PC-3 (cell line): ENCODE measurements at places on chromosomes 16 and 17. TPM values are rescaled to one million over a fixed set of nuclear protein-coding genes. Genes with fewer than 3 reads are reported as not detected.

DNA sequence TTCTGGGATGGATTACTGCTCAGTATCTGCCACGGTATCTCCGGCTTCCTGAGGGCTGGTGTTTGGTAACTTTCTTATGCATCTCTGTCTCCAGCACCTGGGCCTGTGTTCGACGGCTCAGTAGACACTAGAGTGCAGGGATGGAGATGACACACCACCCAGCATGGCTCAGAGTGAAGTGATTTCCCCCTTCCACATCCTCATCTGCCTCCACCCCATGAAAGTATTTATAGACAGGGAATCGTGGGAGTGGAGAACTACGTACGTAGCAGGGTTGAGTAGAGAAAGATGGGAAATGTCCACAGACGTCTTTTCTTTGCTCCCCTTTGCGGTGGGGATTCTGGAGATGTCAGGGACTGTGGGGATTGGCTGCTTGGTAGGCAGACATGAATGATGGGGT lies 11.8 kb upstream of the SLC25A19 start:
- DNase-seq = no peak

GRCh38 chr17:6464446-6465041 lies 20.3 kb downstream of the PIMREG start:
- DNase-seq = no peak

GRCh38 chr17:78125138-78125913 lies 3.2 kb downstream of the TMC6 start:
- DNase-seq = no peak

- DNase-seq = no peak
Measured at GRCh38 chr17:66476014-66476413, 173.6 kb downstream of the PRKCA start.

- no peak for DNase-seq
Measured at GRCh38 chr16:30115238-30115637, 1.9 kb upstream of the GDPD3 start.

DNA sequence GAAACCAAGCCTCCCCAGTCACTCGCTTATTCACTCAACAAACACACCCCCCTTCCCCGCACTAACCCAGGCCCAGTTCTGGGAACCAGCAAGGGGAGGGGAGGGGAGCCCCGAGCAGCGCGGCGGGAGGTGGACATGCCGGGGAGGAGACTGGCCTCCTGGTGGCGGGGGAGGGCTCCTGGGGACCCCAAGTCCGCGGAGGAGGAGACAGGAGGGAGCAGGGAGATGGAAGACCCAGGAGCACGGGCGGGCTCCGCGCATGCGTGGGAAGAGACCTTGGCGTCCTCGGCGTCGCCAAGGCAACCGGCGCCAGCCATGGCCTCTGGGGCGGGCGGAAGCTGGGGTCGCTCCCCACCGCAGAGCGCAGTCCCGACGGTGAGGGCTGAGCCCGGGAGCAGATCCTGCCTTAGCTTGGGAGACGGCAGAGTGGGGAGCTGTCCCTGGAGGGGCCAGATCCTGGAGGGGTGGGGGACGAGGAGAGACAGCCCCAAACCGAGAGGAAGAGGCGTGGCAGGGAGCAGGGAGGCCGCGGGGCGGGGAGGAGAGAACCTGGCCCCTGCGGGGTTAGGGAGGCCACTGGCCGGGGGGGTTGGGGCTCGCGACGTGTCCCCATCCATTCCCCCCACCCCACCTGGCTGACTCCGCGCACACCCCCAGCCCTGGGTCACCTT lies at the start of gene PRR29:
TSS of gene PRR29 (plus strand) at position 302 of the 671 bp plus-strand sequence. CDS start at position 316, 14 bp downstream.
- peak; percentile 72 for DNase-seq

The ATPAF2 gene
- 34.7 and 40.5 TPM in 2 replicates for total RNA-seq

DNA sequence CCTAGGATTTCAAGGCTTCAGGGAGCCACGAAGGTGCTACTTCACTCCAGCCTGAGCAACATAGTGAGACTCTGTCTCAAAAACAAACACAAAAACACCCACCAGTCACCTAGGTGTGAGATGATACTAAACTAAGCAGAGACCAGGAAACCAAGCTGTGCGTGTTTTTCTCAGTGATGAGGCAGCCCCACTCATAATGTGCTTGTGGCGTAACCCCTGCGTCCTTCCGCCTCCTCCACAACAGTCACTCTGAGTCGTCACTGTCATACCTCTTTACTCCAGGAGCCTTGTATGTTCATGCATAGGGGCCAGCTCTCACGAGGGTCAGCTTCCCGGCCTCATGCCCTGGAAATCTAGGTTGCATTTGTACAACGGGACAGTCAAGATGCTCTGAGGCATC lies 31.1 kb upstream of the SLC47A1 start:
- DNase-seq = no peak

DNA sequence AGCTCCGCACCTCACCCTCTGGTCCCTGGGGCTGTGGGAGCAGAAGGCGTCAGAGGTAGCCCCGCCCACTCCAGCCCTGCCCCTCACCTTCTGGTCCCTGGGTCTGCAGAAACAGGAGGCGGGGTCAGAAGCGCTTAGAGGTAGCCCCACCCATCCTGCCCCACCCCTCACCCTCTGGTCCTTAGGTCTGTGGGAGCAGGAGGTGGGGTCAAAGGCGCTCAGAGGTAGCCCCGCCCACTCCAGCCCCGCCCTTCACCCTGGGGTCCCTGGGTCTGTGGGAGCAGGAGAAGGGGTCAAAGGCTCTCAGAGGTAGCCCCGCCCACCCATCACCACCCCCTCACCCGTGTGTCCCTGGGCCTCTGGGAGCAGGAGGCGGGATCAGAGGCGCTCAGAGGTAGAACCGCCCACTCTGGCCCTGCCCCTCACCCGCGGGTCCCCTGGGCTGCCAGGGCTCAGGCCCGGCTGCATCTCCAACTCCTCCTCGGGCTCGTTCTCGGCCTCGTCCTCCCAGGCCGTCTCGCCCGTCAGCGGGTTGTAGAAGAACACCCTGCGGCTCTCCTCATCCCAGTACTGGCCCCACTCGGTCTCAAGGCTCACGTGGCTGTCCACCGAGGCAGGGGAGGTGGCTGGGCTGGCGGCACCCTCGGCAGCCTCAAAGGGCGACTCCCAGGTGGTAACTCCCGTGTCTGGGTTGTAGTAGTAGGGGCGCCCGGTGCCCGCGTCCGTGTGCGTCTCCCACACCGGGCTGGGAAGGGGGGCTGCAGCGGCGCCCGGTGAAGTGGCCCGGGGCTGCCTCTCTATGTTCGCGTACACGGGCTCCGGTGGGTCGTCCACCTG lies 27.2 kb downstream of the ARHGAP27 start:
- no peak for DNase-seq

The GGNBP2 gene
- total RNA-seq = 33.0 and 40.5 TPM in 2 replicates

The ITFG1 gene
- 20.0 and 26.5 TPM in 2 replicates for total RNA-seq

- DNase-seq = peak; percentile 76
Measured at GRCh38 chr17:9371019-9371418, 204.6 kb downstream of the STX8 start.

GRCh38 chr16:9090101-9090959 lies 1.1 kb upstream of the HAPSTR1 start:
- peak; percentile 12 for DNase-seq

GRCh38 chr17:55454906-55455474 lies 33.4 kb upstream of the MMD start:
- DNase-seq = peak; percentile 99

DNA sequence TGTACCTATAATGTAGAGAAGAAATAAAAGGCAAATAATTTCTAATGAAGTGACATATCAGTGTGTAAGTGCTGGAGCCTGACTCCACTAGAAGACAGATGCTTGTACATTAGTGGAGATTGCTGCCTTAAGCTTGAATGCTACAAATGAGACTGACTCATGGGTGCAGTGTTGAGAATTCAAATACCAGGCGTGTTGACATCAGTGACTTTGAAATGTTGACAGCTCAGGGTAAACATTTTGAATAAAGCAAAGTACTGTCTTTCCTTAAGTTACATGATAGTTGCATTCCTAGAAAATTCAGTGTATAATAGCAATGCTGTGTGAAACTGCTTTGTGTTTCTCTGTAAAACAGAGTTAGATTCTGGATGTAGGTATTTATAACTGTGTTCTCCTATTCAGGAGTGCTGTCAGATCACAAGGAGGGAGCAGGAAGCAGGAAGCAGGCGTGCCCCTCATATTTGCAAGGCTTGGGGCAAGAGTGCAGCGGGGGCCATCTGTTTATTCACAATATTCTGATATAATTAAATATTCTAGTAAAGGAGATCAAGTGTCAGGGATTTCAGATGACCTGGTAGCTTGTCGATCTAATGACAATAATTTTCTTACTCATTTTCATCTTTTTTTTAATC lies 119.0 kb downstream of the SPECC1 start:
- DNase-seq = peak; percentile 49

DNA sequence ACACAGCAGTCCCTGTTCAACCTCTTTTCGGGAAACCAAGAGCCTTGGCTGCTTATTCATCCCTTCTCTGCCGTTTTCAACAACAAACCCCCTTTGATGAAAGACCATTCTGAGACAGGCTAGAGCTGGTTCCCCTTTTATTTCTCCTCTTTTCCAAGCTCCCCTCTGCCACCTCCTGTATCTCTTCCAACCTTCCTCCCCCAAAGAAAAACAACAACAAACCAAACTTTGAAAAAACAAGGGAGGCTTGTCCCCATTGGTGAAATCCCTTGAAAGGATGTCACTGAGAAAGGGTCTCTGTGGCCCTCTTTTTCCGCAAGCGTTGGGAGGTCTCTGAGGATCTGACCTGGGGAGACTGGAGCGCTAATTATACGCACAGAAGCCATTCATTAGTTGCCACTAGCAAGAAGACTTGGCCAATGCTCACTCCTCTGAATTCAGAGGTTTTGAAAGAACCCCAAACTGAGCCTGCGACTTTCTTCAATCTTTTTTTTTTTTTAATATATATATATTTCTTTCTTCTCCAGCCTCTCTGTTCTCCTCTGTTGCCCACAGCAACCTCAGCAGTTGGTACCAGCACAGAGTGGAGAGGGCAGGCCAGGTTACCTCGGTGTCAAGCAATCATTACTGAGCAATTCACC lies 101.4 kb downstream of the PITPNC1 start:
- no peak for DNase-seq

The CCL1 gene
- total RNA-seq = not detected in 2 replicates

DNA sequence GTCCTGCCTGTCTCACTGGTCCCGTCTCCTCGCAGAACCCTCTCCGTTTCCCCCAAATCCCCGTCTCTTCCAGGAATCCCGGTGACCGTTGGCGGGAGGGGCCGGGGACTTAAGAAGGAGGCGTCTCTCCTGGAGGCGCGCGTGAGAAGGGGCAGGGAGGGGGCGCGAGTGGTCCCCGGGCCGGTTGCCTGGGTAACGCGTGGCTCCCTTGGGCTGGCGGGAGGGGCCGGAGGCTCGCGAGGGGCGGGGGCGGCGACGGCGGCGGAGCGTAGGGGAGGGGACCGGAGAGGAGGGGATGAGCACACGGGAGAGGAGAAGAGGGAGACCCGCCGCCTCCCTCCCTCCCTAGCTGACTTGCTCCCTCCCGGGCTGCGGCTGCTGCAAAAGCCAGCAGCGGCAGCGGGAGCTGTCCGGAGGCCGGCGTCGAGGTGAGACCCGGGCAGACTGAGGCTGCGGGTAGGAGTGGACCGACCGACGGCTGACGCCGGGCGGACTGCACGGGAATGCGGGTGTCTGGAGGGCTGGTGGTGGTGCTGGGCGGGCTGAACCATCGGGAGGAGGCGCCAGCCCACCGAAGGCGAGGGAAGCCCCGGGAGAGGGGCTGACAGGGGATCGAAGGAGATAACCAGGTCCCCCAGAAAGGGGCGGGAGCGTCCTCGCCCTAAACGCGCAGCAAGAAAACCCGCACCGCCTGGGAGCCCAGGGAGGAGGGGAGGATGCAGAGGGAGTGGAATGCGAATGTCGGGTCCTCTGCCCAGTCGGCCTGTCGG lies at the start of gene PRRT2:
TSS of gene PRRT2 (plus strand) at position 298 of the 770 bp plus-strand sequence. CDS start 862 bp downstream, outside the sequence.
- DNase-seq = peak; percentile 34

GRCh38 chr16:23836404-23837311 lies 875 bp downstream of the PRKCB start:
- DNase-seq = no peak

The HS3ST2 gene
- total RNA-seq = not detected in 2 replicates

- no peak for DNase-seq
Measured at GRCh38 chr17:73011016-73011486, 81.4 kb downstream of the SLC39A11 start.

GRCh38 chr16:6636457-6636856 lies 696.2 kb upstream of the RBFOX1 start:
- DNase-seq = no peak

DNA sequence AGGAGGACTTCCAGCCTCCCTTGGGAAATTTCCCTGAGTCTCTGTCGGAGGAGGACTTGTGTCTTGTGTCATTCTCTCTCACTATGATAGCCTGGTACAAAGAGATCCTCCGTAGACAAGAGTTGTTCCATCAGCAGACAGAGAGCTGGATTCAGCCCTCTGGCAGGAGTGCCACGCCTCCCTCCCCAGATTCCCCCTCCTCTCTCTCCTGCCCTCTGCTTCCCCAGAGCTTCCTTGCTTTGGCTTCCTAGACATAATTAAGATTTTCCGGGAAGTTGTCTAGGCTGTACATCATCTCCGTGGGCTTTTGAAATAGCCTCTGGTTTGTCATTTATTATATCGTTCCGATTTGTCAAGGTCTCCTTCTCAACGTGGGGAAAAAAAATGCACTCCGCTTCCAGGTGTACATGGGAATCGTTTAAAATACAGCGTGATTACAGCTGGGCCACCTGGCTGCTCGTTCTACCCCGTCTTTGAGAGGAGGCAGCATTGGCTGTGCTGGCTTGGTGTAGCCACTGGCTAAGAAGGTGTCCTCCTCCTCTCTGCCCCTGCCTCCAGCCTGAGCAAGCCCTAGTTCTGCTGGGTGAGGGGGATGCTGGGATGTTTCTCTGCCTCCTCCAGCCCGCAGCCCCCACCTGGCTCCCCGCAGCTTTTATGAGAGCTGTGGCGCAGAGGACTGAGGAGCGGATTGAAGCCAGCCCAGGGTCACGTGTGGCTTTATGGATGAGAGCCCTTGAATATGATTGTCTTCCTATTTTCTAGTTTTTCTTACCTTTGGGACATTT lies 282.5 kb downstream of the SNX29 start:
- no peak for DNase-seq

- DNase-seq = no peak
Measured at GRCh38 chr17:76755285-76755684, 17.4 kb downstream of the MFSD11 start.

GRCh38 chr17:29131814-29132682 lies 48.1 kb downstream of the MYO18A start:
- no peak for DNase-seq

GRCh38 chr17:77735566-77736198 lies 222.8 kb upstream of the TNRC6C start:
- DNase-seq = no peak

The CHD9NB gene
- total RNA-seq = 0.40 TPM in 1 of 2 replicates, not detected in the other

DNA sequence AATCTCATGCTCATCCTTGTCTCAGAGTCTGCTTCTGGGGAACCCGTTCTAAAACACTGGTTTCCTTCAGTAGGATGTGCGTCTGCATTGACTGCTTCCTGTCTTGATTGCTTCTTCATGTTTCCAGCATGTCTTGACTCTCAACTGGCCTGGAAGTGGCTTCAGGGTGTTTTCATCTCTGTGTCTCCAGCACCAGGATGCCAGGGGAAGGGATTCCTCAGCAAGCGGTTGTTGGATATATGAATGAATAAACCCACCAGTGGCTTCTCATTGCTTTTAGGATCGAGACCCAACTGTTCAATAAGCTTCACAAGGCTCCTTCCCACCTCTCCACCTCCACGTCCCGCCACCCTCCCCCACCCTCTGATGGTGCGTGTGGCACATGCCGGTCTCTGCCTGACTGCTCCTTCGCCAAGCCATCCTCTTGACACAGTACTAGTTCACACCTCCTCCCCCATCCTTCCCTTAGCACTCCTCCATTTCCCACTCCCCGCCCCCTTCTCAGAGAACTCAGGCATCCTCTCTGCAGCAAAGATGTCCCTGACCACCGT lies 14.1 kb upstream of the TNS4 start:
- no peak for DNase-seq

GRCh38 chr16:49195237-49195548 lies 86.4 kb downstream of the CBLN1 start:
- no peak for DNase-seq

GRCh38 chr16:50532576-50532975 lies 15.6 kb upstream of the NKD1 start:
- DNase-seq = no peak
